ENCODE measurements at places on chromosomes 13 and 19.
A peak's percentile ranks its signal among the peaks of the same experiment; 100 is the strongest.

DNA sequence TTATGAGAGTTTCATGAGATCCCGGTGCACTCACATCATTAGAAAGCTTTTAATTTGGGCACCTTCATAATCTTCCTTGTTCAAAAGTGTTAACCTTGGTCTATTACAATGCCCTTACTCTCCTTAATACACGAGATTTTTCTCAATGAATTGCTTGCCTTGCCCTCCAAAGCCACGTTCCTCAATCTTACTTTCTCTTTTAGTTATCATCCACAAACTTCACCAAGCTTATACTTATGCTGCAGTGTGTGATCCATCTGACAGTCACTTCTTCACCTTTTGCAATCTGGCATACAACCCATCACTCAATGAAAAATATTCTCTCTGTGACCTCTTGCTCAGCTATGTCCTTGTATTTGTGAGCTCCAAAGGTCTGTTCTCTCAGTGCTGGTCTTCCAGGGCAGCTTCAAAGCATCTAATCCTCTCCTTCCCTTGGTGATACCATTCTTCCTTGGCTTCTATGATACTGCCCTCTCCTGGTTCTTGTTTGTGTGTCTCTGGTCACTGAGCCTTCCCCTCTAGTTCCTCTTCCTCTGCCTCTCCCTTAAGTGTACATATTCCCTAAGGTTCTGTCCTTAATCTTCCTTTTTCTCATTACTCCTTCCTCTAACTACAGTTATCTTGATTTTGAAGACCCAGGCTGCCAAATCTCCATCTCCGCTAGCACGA, 202.2 kb upstream of the STARD13 start:
- DNase-seq, result no peak

- peak; percentile 88 for DNase-seq
Observed at GRCh38 chr19:18112989-18113478, 15.5 kb downstream of the MAST3 start.

DNA sequence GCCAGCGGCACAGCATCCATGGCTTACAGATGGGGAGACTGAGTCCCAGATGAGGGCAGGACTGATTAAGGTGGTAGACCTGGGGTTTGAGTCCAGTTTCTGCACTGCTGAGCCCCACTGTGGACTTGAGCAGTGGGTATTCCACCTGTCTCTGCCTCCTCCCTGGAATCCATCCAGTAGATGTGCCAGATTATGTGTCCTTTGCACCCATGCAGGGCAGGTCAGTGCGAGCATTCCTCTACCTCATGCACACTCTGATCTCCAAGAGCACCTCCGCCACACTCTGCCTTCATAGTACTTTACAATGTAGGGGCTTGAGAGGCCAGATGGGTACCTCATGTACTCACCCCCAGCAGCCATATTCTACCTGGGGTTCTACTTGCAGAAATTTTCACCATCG, 10.0 kb downstream of the ZSCAN22 start:
- no peak for DNase-seq

GRCh38 chr13:74134777-74135325, 647 bp upstream of the KLF12 start:
- DNase-seq, result no peak

GRCh38 chr13:75870397-75870903, 234.3 kb downstream of the LMO7 start:
- peak; percentile 2 for DNase-seq

- DNase-seq, result no peak
Observed at GRCh38 chr19:5207806-5208205, 132.8 kb downstream of the PTPRS start.

- DNase-seq, result no peak
Observed at GRCh38 chr13:34777089-34777913, 164.8 kb upstream of the NBEA start.

DNA sequence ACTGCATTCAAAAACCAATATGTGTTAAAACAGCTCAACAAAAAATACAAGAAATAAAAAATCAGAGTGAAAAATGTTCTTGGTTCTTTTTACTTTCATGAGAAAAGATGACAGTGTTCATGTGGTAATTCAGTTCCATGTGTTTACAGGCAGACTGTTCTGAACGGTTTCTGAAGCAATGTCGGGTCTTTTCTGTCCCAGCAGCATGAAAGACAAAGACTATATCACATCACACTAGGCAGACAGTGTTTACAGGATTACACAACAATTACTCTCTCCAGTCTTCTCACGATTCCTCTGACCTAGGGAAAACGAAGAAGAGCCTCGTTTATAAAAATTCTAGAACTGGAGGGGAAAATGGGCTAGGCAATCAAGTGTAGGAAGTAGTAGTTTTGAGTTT, 83.4 kb downstream of the UBL3 start:
- DNase-seq, result no peak

GRCh38 chr13:75334634-75335447, 147.1 kb downstream of the TBC1D4 start:
- no peak for DNase-seq

DNA sequence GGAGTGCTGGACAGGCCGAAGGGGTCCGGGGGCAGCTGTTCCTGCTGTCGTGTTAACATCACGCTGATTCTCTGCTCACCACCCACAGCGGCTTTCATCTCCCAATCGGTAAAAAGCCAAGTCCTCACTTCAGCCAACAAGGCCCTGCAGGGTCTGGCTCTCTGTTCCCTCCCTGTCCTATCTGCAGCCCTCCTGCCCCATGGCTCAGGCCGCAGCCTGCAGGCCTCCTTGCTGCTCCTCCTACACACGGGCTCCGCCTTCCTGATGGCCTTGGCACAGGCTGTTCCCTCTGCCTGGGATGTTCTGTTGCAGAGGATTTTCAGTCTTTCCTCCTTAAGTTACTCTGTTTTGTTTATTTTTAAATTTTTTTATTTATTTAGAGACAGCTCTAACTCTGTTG, 22.2 kb downstream of the FUZ start:
- no peak for DNase-seq

GRCh38 chr13:111954661-111955411, 112.1 kb upstream of the SOX1 start:
- DNase-seq, result no peak

DNA sequence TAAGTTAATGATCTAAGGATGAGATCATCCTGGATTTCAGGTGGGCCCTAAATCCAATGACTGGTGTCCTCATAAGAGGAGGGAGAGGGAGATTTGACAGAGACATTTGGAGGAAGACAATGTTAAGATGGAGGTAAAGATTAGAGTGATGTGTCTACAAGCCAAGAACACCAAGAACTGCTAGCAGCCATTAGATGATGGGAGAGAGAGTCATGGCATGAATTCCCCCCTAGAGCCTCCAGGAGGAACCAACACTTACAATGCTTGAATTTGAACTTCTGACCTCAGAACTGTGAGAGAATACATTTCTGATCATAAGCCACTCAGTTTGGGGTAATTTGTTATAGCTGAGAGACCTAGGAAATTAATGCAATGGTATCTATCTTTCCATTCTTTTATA, 68.1 kb upstream of the RFXAP start:
- no peak for DNase-seq

DNA sequence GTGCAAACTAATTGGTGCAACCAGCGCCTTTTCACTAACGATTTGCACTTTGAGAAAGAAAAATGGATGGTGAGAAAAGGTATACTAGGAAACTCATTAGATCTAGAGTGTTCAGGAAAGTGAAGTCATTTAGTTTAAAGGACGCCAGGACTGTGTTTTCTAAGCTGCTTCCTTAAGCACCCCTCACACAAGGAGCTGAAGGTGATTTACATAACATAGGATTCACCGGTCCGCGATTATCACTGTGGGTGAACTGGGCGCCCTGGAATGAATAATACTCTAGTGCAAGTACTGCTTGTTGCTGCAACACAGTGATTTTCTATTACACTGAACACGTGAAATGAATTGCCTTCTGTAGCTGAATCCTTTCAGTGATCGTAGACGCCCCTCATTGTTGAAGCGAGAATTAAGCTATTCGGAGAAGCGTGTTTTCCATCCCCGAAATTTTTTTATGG, 2.6 kb upstream of the MAB21L1 start:
- no peak for DNase-seq

DNA sequence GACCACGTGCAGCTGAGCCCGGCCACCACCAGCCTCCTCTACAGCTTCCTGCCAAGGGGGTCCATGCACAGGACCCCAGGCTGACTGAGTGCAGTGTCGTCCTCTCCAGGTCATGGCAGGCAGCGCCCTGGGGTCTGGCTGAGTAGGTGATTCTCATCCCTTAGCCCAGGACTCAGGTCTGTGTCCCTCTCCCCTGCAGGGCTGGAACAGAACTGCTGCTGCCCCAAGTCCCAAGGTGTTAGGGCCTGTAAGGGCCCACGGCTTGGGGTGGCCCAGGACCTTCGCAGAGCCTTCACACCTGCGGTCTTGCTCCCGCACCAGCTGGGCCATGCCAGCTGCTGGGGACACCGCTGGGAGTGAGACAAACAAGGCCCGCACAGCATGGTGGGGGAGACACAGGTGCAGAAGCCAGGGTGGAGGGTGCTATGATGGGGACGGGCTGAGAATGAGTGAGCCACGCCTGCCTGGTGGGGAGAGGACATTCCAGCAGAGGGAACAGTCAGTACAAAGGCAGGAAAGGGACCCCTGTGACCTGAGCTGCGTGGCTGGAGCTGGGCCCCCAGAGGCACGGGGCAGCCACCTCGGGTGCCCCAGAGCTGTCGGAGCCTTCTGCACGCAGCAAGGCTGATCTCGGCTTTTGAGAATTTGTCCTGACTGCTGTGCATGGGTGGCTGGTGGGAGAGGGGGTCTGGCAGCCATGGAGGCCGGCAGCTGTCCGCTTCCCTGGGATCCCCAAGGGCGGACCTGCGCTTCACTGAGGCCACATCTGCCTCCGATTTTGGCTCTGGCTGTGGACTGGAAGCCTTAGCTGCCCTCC, 11.9 kb downstream of the PLEKHF1 start:
- no peak for DNase-seq

- DNase-seq, result no peak
Observed at GRCh38 chr19:47142779-47143178, 12.1 kb downstream of the SAE1 start.

DNA sequence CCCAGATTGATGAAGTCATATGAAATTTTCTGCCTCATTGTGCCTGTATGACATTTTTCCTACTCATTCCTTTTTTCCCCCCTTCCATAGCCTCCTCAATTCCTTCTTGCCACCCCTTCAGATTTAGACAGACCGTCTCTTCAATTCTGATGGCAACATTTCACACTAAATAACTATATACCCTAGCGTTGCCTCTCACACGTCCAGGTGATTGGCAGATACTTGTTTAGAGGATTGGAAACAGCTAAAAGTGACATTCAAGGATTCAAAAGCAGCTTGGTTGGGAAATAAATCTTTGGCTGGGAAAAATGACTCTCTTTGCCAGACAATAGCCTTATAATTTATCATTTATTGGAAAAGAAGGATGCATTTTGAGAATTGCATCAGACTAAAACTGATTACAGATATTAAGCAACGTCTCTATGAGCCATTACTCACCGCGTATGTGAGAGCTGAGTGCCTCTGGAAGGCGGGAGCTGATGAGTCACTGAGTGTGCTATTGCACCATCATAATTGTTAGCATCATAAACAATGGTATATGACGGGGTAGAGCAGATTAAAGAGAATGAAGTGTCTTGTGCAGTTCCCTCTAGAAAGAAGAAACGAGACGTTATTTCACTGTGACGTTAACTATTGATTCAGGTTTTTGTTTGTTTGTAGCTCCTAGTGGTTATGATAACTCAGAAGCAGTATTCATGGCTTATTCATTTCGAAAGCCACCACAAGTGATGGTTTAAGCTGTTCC, 61.1 kb upstream of the FAM216B start:
- DNase-seq, result no peak

GRCh38 chr13:23175920-23176319, 4.9 kb upstream of the SGCG start:
- no peak for DNase-seq

Data from stimulated activated effector memory CD8-positive, alpha-beta T cell treated with anti-CD3 and anti-CD28 coated beads, Interleukin-12 subunit alpha, Interleukin-12 subunit beta, amount 100 ng/mL, for 72 hours (primary cell).